ENCODE measurements at places on chromosomes 1 and 21.

GRCh38 chr1:25544243-25544764 is 898 bp downstream of the LDLRAP1 start:
- no peak for DNase-seq

DNA sequence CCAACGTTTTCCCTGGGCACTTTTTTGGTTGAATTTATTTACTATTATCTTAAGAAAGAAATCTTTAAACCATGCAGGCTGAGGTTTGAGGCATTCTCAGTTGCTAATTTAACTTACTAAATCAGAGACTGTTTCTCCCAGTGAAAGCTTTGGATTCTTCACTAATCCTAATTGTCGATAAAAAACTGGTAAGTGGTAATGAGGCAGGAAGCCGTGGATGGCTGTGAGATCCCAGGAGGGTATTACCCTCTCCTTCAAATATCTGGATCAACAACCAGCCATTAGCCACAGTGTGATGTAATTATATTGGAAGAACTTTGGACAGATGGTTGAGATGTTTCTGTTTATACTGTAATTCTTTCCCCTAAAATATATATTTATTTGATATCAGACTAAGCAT is 485.0 kb downstream of the DISC1 start:
- no peak for DNase-seq

- no peak for DNase-seq
Measured at GRCh38 chr1:235996048-235996785, 68.7 kb downstream of the NID1 start.

DNA sequence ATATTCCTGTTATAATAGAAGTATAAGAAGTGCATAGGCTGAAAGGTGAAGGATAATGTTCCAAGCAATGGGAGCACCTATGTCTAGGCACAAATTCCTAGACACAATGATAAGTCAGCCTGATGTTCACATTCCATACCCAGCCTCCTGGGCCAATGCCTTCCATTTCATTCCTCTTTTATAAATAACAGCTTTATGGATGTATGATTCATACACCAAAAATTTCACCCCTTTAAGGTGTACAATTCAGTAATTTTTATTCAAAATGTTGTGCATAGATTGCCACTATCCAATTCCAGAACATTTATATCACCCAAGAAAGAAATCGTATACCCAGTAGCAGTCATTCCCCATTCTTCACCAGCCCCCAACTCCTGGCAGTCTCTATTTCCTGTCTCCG is 118.8 kb downstream of the BRINP2 start:
- DNase-seq = no peak

Data from cerebellar cortex (tissue), 1 donor.